ENCODE measurements at places on chromosomes 3 and 15.

GRCh38 chr3:188779281-188779980 is 392.3 kb upstream of the TPRG1 start:
- DNase-seq = no peak

DNA sequence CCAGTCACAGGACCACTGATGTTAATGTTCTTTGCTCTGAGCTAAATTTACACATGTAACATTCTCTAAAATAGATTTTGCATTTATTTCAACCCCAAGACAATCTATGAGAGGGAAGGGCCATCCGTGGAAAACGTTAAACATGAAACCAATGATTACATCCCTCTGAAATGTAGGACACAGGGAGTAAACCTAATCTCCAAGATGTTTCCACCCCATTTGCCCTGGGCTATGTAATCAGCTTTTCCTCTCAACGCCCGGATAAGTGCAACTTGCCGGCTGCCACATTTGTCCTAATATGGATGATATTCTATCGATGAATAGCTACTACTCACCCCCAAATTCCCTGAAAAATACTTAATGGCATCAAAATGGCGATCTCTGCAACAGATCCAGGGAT is 6.4 kb upstream of the FMN1 start:
- DNase-seq = no peak

DNA sequence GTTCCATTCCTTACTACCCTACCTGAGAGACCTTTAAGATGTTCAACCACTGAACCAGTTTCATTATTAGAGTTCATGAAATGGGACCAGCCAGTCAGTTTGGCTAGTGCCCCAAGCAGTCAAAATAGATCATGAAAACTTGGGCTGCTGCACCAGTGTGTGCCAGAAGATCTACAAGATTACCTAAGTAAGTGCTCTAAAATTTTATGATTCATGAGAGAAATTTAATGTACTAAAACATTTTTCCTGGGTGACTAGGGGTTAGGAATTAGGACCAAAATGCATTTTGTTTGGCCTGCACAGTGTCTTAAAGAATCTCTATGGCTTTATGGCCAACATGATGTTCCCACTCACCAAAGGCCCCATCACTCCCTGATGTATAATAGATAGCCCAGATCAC is 214.7 kb downstream of the ATP8B4 start:
- no peak for DNase-seq

DNA sequence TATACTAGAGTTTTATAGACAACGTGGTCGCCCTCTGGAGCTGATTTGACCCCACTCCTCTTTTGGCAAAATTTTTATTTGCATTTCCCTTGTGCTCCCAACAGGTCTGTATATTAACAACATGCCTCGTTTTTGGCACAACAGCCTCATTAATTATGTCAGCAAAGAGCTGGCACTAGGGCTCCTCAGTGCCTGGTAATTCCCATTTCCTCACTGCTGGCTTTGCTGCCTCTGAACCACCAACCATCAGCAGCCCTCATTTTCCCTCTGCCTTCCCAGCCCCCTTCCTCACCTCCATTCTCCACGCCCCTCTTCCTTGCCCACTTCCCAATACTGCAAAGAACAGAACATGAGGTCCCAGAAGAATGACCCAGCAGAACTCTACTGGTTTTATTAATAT is 204.8 kb downstream of the ABHD5 start:
- DNase-seq = no peak

- DNase-seq = no peak
These were observed 36.7 kb downstream of the IFT57 start for GRCh38 chr3:108185536-108185935.

DNA sequence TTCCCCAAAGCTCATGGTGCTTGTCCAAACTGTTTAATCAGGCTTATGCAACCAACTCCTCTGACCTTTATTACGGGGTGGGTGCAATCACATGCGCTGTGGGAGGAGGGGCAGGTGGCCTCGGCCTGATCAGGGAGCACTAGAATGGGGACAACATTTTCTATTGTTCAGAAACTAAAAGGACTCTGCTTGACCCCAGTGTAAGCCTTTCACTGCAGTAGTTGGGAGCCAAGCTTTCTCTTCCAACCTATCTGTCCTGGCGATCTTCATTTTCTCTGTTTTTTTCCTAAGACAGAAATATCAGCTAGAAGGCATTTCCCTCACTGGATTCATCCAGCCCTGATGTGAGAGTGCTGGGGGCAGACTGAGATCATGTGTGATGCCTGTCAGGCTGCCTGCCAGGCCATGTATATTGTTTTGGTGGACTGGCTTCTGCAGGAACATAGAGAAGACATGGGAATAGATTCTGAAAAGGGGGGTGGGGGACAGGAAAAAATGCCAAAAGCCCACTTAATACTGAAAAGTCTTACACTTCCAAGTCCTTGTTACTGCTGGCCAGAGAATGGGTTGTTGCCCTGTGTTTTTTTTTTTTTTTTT is 627.0 kb upstream of the TBL1XR1 start:
- no peak for DNase-seq

- DNase-seq = no peak
These were observed 28.2 kb upstream of the USP3 start for GRCh38 chr15:63476229-63476632.

DNA sequence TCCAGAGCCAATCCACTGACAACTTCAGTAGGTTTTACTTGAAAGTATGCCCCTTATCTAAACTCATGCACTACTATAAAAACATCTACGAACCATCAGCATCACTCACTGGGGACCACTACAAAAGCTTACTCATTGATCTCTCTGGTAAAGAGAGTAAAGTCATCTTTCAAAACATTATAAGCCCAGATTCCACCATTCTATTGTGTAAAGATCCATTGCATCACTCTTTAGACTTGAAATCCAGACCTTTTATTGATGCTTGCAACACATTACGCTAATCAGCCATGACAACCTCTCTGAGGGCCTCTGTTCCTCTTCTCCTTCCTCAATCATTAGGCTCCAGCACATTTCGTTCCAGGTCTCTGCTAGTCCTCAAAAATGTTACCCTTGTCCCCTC is 248.9 kb upstream of the WNT5A start:
- DNase-seq = no peak

GRCh38 chr3:167798443-167798842 is 62.9 kb downstream of the SERPINI1 start:
- no peak for DNase-seq

- DNase-seq = no peak
These were observed 57.3 kb upstream of the SPRED1 start for GRCh38 chr15:38195191-38195901.

- DNase-seq = no peak
These were observed 32.4 kb downstream of the LEO1 start for GRCh38 chr15:51939216-51939615.

DNA sequence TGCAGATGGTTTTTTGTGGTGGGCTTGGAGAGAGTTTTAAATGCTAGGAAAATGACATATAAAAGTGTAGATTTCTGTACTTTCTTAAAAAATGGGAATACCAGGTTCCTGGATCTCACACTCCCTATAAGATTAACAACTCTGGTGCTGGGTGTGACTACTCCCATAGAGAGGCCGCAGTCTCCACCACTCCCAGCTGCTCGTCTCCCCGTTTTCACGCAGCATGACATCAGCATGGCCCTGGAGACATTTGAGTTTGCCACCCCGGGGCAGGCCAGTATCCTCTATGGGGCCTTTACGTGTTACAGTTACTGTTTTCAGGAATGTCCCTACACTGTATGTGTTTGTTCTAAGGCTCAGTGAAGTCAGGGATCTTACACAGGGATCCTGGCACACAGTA is 126.7 kb upstream of the ATP2B2 start:
- DNase-seq = no peak

GRCh38 chr3:95797081-95797480 is 1017.3 kb upstream of the EPHA6 start:
- DNase-seq = no peak

DNA sequence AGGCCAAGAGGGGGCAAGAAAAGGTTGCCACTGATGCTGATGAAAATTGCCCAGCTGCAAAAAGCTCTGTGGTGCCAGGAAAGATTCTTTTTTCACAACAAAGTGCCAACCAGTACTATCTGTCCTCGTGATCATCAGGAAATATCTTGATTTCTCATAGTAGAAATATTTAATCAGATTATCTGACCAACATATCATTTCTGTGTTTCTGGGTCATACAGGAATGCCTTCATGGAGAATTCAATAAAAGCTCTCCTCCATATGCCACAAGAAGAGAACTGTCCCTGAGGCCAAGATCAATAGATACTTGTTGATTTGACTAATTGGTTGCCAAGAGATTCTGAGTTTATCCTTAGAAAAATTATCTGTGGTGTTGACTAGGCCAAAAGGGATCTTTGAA is 63.5 kb downstream of the FSIP1 start:
- DNase-seq = no peak

GRCh38 chr3:173225351-173225750 is 84.3 kb upstream of the SPATA16 start:
- DNase-seq = no peak

GRCh38 chr3:48655606-48656005 is 7.1 kb downstream of the CELSR3 start:
- DNase-seq = no peak

GRCh38 chr15:82570721-82571508 is 30.7 kb upstream of the RPS17 start:
- no peak for DNase-seq

DNA sequence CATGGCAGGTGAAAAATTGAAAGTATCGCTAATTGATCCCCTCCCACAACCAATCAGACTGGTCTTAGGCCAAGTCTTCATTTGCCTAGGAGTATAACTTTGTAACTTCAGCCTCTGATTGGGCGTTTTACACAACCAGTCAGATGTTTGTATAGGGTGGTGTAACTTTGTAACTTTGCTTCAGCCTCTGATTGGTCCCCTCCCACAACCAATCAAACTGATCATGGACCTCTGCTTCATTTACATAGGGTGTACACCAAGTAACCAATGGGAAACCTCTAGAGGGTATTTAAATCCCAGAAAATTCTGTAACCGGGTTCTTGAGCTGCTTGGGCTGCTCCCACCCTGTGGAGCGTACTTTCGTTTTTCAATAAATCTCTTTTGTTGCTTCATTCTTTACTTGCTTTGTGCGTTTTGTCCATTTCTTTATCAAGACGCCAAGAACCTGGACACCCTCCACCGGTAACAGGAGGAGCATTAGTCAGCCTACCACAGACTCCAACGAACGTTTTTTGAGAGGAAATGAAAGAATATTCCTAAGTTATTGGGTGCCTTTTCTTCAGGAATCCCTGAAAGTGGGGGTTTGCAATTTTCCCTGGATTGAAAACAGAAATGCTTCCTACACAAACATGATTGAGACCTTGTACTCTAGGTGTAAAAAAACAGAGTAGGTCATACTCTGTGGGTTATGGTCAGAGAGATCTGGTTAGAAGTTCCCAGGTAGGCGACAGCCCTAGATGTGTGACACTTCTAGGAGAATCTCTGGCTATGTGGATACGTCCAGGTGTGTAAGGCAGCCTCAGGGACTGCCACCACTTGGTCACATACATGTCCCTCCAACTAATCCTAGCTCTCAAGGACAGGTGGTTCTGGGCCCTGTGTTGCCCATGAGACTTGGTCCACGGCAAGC is 5.5 kb upstream of the SACM1L start:
- no peak for DNase-seq

DNA sequence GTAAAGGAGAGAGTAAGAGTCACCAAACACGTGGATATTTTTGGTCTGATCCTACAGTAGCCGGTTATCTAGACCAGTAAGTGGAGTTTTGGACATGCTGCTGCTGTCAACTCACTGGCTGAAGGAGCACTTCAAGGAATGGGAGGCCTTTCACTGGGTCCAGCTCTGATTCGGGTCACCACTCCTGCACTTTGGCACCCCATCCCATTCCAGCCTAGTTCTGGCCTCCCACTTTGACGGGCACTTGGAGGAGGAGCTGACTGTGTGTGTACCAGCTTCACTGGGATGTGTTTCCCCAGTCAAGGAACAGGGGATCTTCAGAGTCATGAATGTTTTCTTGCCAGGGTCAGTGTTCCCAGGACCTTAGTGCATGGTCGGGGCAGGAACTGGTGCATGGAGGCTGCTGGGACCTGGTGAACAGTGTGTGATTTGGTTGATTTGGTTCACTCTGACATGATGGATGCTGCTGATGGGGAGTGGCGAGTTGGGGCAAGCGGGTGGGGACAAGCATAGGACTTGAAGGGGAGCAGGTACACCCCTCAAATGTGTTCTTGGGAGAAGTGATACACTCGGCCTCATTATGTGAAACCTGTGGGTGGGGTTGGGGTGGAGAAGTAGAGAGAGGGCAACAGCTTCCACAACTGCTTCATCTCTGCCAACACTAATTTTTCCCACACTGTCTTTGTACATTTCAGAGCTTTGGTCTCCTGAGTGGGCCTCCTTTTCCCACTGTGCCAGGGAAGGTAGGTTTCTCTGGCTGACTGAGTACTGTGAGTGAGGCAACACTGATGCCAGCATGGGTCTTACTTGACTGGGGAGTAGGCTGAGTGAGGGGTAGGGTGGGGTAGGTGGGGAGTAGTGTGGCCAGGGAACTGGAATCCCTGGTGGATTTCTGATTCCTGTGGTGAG is 64.0 kb downstream of the RGMA start:
- no peak for DNase-seq

- no peak for DNase-seq
These were observed 1.8 kb upstream of the ABTB1 start for GRCh38 chr3:127670761-127671522.

DNA sequence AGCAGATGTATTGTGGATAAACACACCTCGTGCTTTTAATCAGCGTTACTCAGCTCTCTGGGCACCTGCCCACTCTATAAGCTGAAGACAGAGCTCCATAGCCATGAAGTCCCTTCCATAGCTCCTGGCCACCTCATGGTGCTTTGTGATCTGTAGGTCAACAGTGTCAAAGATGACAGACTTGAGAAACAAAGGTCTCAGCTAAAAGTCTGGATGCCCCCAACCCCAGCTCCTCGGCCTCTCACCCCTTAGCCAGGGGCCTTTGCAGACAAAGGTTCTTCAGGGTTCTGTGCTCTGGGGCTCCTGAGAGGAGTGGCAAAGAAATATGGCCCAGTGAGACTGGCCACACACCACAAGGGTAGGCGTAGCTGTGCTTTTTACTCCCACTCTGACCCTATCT is 168.6 kb downstream of the KLF13 start:
- no peak for DNase-seq

DNA sequence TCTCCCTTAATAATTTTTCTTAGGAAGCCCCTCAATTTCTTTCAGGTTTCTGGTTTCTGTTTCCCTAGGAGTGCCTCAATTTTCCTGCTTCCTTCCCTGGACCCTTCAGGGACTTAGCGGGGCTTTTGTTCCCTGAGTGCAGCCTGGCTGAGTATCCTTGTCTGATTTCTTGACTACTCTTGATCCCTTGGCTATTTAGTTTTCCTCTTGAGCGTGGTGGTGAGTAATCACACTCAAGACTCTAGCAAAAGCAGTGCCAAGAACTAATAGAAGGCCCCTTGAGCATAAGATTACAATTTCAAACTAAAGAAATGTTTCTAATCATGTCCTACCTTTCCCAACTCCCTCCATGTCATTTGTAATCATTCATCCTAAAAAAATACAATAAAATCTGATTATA is 94.3 kb upstream of the C3orf80 start:
- no peak for DNase-seq

DNA sequence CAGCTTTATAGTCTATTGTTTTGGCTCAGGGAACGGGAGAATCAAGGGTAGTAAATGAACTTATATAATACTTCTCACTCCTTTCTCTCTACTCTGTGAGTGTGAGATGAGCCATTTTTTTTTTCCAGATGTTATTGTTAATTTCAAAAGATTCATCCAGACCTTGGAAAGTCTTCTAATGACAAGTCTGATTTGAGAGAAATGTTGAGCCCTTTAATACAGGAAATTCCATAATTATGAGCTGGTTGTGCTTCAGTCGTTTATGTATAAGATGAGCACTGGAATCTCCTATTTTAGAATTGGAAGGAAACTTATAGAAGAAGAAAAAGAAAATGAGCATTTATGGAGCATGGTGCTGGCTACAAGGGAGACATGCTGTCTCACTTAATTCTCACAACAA is 92.0 kb downstream of the FBN1 start:
- DNase-seq = no peak
